SW 1271 (cell line): ENCODE measurements at places on chromosomes 5 and 9.
A peak's percentile ranks its signal among the peaks of the same experiment; 100 is the strongest.

GRCh38 chr9:98775831-98776441 lies 20.4 kb downstream of the ANKS6 start:
- DNase-seq, result peak; percentile 58

- no peak for DNase-seq
Measured at GRCh38 chr9:2338777-2339365, 282.7 kb upstream of the VLDLR start.

- DNase-seq, result no peak
Measured at GRCh38 chr5:14595189-14595588, 13.6 kb downstream of the OTULINL start.

GRCh38 chr5:151258201-151258611 lies 5.2 kb downstream of the GM2A start:
- DNase-seq, result no peak

DNA sequence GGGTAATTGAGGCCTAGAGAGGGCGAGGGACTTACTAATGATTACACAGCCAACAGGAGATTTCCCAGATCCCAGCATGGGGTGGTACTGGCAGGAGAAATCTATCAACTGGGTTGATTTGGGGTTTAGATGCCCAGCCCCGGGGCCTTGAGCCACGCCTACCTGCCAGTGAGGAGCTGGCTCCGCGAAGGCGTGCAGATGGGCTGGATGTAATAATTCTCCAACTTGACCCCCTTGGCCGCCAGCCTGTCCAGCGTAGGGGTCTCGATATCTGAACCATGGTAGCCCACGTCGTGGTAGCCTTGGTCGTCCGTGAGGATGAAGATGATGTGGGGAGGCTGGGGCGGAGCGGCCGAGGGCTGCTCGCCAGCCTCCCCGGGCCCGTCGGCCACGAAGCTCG lies 804 bp downstream of the ARSI start:
- DNase-seq, result no peak

- DNase-seq, result no peak
Measured at GRCh38 chr9:134061019-134061687, 6.7 kb downstream of the BRD3 start.

GRCh38 chr5:45017568-45017967 lies 208.8 kb downstream of the MRPS30 start:
- no peak for DNase-seq

DNA sequence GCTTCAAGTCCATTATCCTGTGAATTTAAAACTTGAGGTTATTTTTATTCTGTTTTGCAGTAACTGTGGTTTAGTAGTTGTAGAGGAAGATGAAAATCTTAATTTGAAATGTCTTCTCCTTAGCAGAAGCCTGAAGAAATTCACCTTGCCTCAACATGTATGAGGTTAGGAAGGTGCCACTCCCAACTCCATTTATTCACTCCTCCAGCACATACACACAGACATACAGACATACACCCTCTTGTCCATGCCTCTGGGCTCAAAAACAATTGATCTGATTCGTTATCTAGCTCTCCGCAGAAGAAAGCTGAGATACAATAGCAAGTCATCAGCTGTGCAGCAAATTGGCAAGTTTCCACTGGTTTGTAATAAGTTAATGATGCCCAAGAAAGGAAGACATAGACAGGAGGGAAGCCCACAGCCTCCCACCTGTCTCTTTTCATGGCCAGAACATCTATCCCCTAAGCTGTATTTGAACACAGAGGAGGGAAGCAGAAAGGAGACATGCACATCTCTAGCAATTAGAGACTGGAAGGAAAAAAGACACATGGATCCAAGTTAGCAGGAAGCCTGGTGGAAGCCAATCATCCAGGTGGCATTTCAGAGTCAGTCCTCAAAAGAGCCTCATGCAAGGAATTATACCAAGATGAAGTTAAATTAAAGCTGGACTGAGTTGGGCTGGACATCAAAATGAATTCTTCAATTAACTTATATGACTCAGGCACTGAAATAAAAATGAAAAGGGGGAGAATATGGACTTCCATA lies 257.9 kb downstream of the ASTN2 start:
- DNase-seq, result no peak

DNA sequence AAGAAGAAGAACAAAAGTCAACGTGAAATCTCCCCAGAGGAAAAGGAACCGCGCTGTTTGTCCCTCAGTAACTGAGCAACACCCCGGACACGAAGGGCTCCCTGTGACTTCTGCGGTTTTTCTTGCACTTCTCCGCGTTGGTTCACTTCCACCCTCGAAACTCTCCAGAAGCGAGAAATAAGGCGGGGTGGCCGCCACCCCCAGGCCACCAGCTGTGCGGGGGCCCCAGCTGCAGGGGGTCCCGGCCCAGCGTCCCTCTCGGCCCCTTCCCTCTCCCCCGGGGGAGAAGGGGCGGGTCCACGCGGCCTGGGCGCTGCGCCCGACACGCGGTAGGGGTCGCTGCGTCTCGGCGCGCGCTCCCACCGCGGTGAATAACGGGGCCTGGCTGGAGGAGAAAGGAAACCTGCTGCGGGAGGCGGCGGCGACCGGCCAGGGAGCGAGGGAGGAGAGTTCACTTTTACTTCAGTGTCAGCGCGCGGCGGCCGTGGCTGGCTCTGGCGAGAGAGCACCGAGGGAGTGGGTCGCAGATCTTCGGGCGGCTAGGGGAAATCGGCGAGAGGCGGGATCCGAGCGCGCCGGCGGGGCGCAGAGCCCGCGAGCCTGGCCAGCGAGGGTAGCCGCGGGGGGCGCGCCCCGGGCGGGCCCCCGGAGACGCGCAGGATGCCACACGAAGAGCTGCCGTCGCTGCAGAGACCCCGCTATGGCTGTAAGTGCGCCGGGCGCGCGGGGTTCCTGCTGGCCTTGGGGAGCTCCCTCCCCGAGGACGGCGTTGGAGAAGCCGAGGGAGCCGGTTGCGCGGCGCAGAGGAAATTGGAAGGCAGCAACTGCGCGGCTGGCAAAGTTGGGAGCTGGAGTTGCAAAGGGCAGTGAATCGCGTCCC lies at the start of gene IQGAP2:
IQGAP2 (plus strand) TSS at position 400 of the 880 bp plus-strand sequence; CDS start at position 661, 261 bp downstream.
- DNase-seq, result peak; percentile 13

GRCh38 chr5:119088438-119088837 lies 17.6 kb downstream of the DMXL1 start:
- no peak for DNase-seq

DNA sequence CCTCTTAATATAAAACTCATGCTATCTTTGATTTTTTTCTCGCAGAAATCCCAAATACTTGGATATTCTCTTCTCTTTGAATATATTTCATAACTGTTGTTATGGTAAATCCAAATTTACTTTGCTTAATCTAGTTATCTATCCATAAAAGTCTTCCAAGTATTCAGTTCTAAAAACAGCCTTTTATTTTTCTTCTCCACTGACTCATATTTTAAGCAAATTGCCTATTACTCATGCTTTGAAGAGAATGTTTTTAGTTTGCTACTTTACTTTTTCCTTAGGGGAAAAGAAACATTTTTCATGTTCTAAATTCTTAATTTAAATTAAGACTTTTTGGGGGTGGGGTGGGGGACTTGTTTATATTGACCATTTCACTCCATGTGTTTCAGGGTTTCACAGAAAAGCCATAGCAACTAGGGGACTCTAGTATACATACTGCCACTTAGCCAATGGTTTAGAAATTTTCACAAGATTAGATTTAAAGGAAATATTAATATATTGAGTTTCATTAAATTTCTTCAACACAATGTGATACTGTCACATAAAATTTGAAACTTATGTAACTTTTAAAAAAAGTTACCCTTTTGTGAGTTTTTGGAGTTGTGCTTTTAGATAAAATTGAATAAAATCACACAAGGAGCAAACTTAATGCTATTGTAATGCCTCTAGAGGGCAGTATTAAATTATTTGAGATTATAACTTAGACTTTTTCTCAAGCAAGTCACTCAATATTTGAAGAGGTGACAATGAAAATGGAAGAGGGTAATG lies 545.8 kb upstream of the ARRDC3 start:
- peak; percentile 71 for DNase-seq

DNA sequence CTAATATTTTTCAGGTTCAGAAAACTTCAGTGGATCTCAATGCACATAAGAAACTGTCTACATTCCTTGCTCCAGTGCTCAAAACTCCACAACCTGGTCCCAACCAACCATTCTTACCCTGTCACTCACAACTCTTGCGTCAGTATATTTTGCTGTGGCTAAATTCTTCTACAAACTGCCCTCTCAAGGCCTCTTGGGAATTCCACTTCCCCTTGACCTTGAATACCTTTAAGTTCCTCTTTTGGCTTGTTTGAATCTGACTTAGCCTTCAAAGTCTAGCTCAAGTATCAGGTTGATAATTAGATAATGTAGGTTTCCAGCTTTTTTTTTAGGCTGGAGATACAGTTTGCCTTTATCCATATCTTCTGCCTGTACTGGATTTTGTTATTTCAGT lies 128.3 kb downstream of the SLF1 start:
- DNase-seq, result no peak

DNA sequence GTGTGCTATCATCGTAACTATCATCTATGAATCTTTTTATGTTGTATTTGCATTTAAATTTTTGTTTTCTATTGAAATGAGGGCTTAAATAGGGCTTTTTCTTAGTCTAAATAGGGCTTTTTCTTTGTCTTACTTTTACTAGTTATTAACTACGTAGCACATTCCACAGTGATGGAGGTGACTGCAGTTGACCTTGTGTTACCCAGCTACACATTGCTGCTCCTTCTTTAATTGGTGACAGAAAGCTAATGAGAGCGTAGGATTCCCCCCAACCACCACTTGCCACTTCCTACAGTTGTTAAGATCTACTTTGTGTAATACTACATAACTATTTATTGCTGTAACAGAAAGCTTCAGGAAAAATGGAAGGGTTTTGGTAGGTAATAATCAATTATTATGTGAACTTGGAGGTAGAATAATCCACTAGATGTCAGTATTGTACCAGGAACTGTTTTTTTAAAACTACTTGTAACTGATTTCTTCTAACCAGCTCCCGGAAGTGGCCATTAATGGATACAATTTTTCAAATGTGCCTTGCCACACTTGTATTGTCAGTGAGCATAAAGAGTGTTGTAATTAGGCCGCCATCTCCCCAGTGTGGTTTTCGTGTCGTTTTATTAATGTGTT lies 18.0 kb downstream of the MTRR start:
- peak; percentile 56 for DNase-seq

GRCh38 chr5:5018578-5018970 lies 121.6 kb upstream of the ADAMTS16 start:
- no peak for DNase-seq

- DNase-seq, result peak; percentile 32
Measured at GRCh38 chr5:56950626-56951125, 1.2 kb downstream of the MIER3 start.

DNA sequence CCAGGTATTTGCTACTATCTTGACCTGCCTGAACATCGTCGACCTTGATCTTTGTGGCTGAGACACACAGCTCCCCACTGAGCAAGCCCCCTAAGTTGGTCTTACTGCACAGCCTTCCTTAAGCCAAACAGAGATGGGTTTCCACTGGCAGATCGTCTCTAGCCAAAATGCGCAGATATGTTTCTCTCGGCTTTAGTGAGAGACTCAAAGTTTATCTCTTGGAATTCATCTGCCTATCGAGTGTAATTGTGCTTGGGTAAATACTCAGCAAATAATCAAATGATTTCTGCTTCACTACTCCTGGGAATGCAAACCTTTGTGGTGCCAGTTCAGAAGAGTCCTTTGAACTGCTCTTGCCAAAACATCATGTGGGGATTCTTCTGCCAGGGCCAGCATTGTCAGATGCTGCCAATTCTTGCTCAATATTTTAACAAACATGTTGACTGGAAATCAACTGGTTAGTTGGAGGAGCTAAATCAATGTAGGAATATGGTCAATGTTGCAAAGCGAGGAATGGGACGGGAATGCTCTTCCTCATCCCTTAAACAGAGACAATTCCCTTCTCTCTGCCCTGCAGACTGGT lies 141.2 kb upstream of the SLC28A3 start:
- DNase-seq, result no peak

GRCh38 chr9:34558364-34558763 lies 31.2 kb downstream of the CNTFR start:
- no peak for DNase-seq

DNA sequence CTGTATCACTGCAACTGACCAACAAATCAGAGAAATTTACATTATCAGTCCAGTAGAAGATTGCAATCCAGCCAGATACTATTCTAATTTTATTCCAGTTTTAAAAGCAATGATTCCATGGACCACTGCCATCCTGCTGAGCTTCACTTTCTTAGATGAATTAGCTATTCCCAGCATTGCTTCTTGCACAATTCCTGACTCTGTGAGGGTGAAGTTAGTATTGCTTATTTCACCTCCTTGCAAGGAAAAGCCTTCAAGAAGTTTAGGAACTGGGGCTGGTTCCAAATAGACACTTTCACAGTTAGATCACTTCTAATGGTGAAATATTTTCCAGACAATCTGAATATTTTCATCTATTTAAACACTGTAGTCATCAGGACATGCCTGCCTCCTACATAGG lies 338.6 kb upstream of the TNC start:
- no peak for DNase-seq

GRCh38 chr5:142726188-142726731 lies 40.4 kb upstream of the FGF1 start:
- no peak for DNase-seq

DNA sequence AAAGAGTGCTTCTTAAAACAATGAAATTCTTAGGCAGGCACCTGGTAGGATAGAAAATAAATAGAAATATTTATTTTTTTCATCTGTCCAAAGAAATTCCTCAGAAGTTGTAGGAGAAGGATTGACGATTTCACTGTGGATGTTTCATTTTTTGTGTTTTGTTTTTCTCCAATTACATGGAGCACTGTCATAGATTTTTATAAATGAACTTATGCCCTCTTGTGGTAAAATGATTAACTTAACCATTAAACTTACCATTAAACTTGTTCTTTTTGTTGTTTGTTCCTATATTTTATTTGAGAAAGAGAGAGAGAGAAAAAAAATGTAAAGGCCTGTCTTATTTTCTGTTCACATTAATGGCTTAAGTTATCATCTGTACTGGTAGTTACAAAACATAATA lies 339.2 kb downstream of the PRR16 start:
- no peak for DNase-seq

GRCh38 chr5:45604092-45604491 lies 92.1 kb downstream of the HCN1 start:
- DNase-seq, result no peak

GRCh38 chr5:33129309-33129708 lies 311.5 kb upstream of the TARS1 start:
- no peak for DNase-seq

DNA sequence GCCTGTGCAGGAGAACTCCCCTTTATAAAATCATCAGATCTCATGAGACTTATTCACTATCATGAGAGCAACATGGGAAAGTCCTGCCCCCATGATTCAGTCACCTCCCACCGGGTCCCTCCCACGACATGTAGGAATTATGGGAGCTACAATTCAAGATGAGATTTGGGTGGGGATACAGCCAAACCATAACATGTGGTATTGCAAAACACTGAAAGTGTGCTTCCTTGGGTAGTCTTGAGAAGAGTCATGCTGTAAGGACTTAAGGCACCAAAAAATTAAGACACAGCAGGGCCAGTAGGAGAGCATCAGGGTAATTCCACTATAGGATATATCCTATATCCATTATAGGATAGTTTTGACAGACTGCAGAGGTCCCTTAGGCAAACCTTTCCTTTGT lies 29.4 kb upstream of the GDNF start:
- no peak for DNase-seq

GRCh38 chr9:87570000-87570908 lies 72.6 kb downstream of the DAPK1 start:
- DNase-seq, result no peak

GRCh38 chr5:154753792-154754191 lies 1.4 kb upstream of the LARP1 start:
- no peak for DNase-seq
